ENCODE measurements at places on chromosomes 12 and 14. TPM values are rescaled to one million over a fixed set of nuclear protein-coding genes. Genes with fewer than 3 reads are reported as not detected.

DNA sequence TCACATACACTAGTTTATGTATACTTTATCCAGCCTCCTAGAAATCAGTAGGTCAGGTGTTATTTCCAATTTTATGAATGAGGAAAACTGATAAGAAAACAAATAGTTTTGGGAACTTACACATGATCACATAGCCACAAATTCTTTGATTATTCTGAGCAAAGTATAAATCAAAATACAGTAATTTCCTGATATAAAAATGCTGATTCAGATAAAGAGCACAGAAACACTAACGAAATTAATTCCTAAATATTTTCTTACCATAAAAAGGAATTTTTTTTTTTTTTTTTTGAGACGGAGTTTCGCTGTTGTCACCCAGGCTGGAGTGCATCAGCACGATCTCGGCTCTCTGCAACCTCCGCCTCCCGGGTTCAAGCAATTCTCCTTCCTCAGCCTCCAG, 275.4 kb downstream of the SOX5 start:
- no peak overlapping the region for H3K27ac ChIP-seq
- no peak for DNase-seq
- no peaks in the 10 kb centered on the region for H3K36me3 ChIP-seq
- H3K4me1 ChIP-seq: no peaks in the 10 kb centered on the region
- H3K4me3 ChIP-seq: no peak overlapping the region
- H3K27me3 ChIP-seq: no peaks in the 10 kb centered on the region

- peaks cover 19% of the 10 kb centered on the region for H3K4me1 ChIP-seq
- H3K4me3 ChIP-seq: no peak overlapping the region
- no peak for DNase-seq
Observed at GRCh38 chr12:124607681-124608425, 40.4 kb upstream of the NCOR2 start.

DNA sequence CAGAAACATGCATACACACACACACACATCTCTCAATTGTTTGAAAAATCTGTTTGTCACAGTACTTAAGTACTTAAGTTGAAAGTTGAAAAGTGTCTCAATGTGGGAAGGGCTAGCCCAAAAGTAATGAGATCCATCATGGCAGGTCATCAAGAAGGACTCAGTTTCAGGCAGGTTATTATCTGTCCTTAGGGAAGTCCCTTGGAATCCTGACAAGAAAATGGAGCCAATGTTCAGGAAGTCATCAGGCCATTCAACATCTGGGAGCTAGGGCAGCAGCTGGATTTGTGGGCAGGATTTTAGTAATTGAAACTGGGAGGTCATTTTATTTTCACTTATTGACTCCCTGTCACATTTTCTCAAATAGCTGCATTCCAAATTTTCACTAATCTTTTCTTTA, 56.0 kb downstream of the MSRB3 start:
- no peak overlapping the region for H3K4me3 ChIP-seq
- DNase-seq: no peak
- H3K4me1 ChIP-seq: peaks cover 11% of the 10 kb centered on the region
- H3K27ac ChIP-seq: 0 out of 2 replicates have a peak overlapping the region, but pooled peaks have one; percentile 46
- no peaks in the 10 kb centered on the region for H3K27me3 ChIP-seq

DNA sequence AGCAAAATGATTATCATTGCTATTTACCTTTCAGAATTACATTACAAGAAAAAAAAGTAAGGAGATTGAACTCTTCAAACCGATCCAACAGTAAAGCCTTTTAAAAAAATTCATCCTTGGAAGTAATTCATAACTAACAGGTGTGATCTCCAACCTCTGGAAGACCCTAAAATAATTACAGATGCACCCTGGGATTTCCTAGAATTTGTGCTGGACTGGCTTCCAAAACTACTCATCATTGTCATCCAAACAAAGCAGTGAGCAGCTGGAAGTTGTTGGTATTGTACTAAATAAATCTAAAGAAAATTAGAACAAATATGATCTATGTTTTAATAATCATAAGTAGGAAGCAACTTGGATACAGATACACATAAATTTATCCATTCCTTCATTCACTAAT, 1.9 kb upstream of the YBX3 start:
- peaks cover 8% of the 10 kb centered on the region for H3K36me3 ChIP-seq
- H3K27ac ChIP-seq: no peak overlapping the region
- no peak overlapping the region for H3K4me3 ChIP-seq
- no peak for DNase-seq
- H3K27me3 ChIP-seq: no peaks in the 10 kb centered on the region

DNA sequence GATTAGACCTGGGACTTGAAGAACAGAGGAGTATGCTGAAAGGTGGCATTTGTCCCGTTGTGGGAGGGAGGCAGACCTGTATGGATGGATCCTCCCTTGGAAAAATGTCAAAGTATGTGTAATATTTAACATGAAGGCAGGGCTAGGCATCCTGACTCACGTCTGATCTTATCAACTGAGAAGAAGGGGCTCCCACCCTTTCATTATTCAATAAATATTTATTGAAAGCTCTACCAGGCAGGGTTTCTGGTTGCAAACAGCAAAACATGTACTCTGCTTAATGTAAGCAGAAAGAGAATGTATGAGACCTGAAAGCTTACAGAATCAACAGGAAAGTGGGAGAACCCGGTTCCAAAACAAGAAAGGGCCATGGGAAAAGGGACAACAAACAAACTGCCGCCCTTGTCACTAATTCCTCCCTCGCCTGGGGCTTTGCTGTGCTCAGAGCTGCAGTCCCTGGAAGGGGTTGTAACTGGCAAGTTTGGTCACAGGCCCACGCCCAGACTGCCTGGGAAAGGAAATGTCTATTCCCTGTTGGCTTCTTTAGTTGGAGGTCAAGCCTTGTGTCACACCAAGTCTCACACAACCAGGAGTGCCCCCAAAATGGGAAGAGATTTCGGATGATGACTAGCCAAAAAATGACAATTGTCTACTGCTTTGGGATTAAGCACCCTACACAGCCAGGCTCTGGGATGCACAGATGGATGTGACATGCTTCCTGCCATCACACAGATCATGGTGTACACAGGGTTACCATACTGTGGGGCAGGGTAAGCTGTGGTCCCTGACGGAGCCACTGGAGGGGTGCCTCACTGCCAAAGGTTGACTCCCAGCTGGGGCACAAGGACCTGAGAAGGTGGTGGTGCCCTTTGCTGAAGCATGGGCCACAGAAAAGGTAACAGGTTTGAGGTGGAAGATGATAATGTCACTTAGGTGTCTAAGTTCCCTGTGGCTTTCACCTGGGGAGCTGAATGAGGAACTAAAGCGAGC, 36.8 kb downstream of the RAB35 start:
- no peaks in the 10 kb centered on the region for H3K27me3 ChIP-seq
- DNase-seq: no peak
- no peak overlapping the region for H3K27ac ChIP-seq

DNA sequence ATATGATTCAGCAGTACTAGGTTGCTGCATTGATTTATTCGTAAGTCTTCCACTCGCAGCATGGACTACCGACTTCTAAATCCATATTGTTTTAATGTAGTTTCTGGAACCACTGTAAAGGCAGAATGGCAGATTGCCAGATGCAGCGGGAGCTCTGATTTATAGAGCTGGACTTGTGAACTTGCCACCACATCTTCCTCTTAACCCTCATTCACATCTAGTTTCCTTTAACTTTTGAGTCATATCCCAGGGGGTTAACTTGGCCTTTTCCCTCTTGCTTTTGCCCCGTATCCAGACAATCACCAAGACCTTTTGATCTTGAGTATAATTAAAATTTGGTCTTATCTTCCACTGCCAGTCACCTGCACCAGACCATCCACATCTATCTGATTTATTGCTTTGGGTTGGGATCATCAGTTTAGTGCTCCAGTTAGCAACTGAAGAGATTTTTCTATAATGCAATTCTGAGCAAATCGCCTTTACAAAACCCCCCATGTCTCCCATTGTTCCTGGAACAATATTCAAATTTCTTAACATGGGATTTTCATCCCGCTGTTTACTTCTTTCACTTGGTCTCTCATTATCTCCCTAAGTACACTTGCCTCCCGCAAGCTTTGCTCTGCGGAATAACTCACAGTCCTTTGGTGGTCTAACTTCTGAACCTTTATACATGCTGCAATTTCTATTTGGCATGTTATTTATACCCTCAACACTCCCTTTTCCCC, 130.5 kb downstream of the ACSS3 start:
- DNase-seq: no peak
- H3K4me3 ChIP-seq: no peak overlapping the region
- H3K36me3 ChIP-seq: no peaks in the 10 kb centered on the region

- H3K4me1 ChIP-seq: no peaks in the 10 kb centered on the region
- no peak overlapping the region for H3K4me3 ChIP-seq
- H3K27me3 ChIP-seq: peaks cover 3% of the 10 kb centered on the region
- H3K36me3 ChIP-seq: no peaks in the 10 kb centered on the region
- no peak for DNase-seq
Observed at GRCh38 chr12:117365049-117365616, 3.7 kb upstream of the NOS1 start.

DNA sequence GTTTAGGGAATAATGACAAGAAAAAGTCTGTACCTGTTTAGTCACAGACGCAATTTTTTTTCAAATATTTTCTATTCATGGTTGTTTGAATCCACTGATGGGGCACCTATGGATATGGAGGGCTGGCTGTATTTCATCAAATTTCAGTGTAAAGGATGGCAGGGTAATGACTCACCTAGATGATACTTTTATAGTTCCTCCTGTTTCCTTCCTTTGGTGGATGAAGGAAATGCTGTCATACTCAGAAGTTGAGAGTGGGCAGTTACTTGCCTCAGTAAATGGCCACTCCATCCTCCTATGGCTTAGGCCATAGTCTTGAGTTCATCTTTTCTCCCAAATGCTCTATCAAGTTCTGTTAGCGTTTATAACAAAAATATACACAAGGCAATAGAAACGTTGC, 18.9 kb upstream of the C12orf71 start:
- no peaks in the 10 kb centered on the region for H3K4me1 ChIP-seq
- H3K27ac ChIP-seq: no peak overlapping the region
- no peak for DNase-seq
- no peaks in the 10 kb centered on the region for H3K36me3 ChIP-seq

DNA sequence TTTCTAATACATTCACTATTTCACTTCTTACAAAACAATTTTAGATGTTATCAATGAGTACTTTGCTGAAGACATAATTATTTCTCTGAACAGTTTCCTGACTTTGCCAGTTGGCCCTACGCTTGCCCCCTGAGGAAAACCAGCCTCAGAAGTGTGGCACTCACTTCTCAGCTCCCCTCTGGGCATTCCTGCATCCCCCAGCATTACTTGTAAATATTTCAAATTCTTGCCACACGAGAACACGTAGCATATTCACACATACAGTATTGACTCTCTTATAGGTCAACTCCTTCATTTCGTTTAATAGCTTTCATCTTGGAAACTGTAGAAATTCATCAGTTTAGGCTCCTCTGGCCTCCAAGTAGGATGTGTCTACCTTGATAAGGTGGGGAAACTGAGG, 65.2 kb downstream of the OTX2 start:
- no peak overlapping the region for H3K27ac ChIP-seq
- no peaks in the 10 kb centered on the region for H3K36me3 ChIP-seq
- no peaks in the 10 kb centered on the region for H3K27me3 ChIP-seq
- no peak overlapping the region for H3K4me3 ChIP-seq

DNA sequence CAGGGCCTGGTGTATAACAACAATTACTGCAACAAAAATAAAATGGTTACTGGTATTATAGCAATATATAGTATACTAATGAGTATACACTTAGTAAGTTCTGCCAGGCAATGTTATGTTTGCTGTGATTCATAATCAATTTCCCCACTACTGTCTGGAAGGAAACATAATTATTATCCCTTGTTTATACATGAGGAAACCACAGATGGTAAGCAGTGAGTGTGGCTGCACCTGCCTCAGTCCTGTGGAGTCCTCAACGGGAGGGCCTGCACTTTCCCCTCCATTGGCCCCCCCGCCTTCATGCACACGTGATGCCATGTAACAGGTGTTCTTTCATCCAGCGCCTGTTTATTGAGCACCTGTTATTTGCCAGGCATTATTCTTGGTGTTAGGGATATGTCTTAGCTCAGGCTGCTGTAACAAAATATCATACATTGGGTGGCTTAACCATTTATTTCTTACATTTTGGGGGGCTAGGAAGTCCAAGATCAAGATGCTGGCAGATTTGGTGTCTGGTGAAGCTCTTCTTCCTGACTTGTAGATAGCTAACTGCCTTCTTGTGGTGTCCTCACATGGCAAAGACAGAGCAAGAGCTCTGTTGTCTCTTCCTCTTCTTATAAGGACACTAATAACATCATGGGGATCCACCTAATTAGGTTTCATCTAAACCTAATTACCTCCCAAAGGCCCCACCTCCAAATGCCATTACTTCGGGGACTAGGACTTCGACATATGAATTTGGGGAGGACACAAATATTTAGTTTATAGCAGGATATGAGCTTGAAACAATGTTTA, 59.5 kb upstream of the CHGA start:
- no peak overlapping the region for H3K27ac ChIP-seq
- H3K4me3 ChIP-seq: no peak overlapping the region
- H3K4me1 ChIP-seq: no peaks in the 10 kb centered on the region
- no peaks in the 10 kb centered on the region for H3K27me3 ChIP-seq
- no peak for DNase-seq

- H3K27ac ChIP-seq: no peak overlapping the region
- H3K4me1 ChIP-seq: no peaks in the 10 kb centered on the region
- H3K4me3 ChIP-seq: no peak overlapping the region
Observed at GRCh38 chr12:116799955-116800354, 61.8 kb downstream of the RNFT2 start.

- no peaks in the 10 kb centered on the region for H3K4me1 ChIP-seq
- H3K27ac ChIP-seq: no peak overlapping the region
- H3K27me3 ChIP-seq: no peaks in the 10 kb centered on the region
Observed at GRCh38 chr12:3097836-3098235, 20.7 kb downstream of the TSPAN9 start.

- no peak overlapping the region for H3K27ac ChIP-seq
- H3K36me3 ChIP-seq: no peaks in the 10 kb centered on the region
Observed at GRCh38 chr12:98738002-98738401, 92.9 kb downstream of the APAF1 start.

DNA sequence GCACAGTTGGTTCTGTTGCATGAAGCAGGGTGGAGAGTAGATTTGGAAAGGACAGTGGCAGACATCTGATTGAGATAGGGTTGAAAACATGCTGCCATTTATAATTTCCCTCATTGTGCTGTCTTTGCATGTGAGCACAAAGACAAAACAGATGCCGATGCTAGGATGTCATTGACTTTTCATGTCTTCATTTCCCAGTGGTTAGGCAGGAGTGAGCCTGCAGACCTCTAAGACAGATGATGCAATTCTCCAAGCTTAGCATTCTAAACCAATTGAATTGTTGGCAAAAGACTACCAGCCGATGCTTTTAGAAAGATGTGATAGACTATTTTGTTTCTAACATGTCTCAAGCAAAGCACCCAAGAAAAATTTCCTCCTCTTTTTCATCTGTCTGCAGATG, 37.1 kb upstream of the PELI2 start:
- no peak overlapping the region for H3K4me3 ChIP-seq
- peaks cover 3% of the 10 kb centered on the region for H3K27me3 ChIP-seq

Gene PRICKLE1
- total RNA-seq: 20.1 TPM

Gene FGF23
- not detected for total RNA-seq

Gene CPNE6
- not detected for total RNA-seq

Gene ITGB7
- total RNA-seq: 0.98 TPM

Gene LGALS3
- 146 TPM for total RNA-seq

Gene BIN2
- total RNA-seq: 0.39 TPM

All from Panc1 (cell line).